ENCODE measurements at places on chromosomes 7 and 10.

GRCh38 chr10:69359148-69359547 is 57.6 kb downstream of the TACR2 start:
- no peak for DNase-seq

- DNase-seq = no peak
Observed at GRCh38 chr10:101223274-101224059, 5.8 kb downstream of the LBX1 start.

DNA sequence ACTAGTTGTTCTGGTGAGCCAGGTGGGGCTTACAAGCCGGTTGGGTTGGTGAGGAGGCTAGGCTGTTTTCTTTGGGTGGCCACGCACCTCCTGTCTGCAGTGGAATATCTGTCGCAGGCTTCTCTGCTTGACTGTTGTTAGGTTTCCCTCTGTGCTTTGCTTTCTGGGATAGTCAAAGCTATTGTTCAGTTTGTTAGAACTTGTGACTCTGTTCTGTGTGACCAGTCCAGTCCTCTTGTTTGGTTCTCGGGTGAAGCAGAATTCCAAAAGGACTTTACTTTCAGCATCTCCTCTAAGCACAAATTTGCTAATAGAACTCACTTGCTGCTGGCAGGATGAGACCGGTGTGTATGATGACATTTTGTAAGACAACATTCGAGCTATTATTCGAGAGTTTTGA is 105.3 kb downstream of the CREB5 start:
- no peak for DNase-seq

DNA sequence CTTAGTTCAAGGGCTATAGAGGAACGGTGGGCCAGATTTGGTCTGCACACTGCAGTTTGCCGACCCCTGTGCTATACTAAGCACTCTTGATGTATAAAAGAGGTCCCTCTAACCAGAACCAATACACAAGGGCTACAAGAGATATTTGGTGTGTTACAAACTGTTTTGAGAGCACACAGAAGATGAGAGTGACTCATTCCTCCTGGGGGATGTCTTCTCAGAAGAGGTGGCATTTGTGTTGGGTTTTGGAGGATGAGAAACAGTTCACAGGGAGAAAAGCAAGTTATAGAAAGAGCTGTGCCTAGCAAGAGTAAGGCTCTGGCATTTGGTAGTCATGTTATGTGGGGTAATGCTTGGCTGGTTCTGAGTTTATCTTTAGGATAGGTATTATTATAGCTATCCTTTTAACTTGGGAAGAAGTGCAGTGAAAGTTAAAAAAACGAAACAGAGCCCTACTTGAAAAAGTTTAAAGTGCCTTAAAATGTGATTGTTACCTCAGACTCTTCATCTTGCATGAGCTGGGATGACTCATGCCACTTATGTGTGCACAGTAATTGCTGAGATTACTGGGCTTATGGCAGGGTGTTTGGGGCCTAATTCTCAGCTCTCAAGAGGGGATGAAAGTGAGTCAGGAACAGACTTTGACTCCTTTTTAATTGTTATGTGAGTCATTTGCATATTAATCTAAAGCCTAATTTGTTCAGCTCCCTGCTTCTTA is 160.4 kb downstream of the KIF20B start:
- no peak for DNase-seq

DNA sequence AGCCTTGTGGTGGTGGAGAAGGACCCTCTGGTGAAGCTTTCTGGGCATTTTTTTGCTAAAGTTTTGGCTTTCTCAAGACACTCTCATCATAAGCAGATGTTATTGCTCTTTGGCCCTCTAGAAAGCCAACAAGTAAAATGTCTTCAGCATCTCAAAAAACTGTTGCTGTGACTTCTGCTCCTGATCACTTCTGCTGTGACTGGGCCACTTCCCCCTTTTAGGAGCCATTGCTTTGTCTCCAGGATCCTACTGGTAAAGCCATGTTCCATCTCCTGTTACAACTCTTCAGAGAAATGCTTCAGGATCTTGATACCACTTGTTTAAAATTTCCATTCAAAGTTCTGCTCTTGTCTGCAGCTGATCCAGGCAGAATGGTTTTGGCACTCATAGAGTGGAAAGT is 10.9 kb downstream of the PARP12 start:
- DNase-seq = no peak
